H1 (cell line): ENCODE measurements at places on chromosomes 3 and 15. TPM values are rescaled to one million over a fixed set of nuclear protein-coding genes. Genes with fewer than 3 reads are reported as not detected.

DNA sequence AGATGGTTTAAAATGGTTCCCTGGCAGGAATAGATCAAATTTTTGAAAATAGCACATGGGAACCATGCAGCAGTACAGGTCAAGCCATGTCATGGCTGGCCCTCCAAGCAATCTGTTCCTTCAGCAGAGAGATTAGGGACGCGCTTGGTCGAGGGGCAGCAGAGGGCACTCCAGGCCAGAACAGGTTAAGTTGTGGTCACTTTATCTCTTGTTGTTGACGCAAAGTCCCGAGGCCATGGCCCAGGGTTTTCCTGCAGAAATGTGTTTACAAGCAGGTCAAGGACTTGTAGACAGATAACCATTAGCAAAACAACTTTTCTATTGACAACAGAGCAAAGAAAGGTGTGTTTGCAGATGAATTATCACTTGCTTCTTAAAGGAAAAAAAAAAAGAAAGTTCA is 570.0 kb upstream of the NR2F2 start:
- DNase-seq: no peak

- DNase-seq: no peak
Observed at GRCh38 chr3:47485812-47486211, 10.1 kb upstream of the SCAP start.

- no peak for DNase-seq
Observed at GRCh38 chr3:61924090-61924735, 362.8 kb downstream of the PTPRG start.

Gene NMB
- total RNA-seq: 9.3 and 12.4 TPM in 2 replicates

Gene PDCD10
- 71.8 and 76.6 TPM in 2 replicates for total RNA-seq
